Stomach (tissue), 19 donors: ENCODE measurements at places on chromosomes 1 and 21. TPM values are rescaled to one million over a fixed set of nuclear protein-coding genes. Genes with fewer than 3 reads are reported as not detected.

DNA sequence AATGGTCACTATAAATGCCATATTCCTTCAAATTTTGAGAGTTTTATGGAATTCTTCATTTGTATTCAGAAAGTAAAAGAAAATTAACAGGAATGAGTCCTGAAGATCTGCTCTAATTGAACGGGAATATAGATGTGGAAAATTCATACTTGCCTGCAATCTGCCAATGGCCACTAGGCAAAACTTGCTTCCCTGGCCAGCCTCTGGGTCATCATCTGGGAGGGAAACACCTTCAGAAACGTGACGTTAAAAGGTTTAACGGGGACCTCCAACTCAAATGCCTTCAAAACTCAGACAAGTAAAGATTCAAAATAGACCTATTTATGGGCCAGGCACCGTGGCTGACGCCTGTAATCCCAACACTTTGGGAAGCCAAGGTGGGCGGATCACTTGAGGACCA lies 21.7 kb upstream of the CTSK start:
- H3K27ac ChIP-seq: no peak overlapping the region
- no peaks in the 10 kb centered on the region for H3K27me3 ChIP-seq
- no peaks in the 10 kb centered on the region for H3K4me1 ChIP-seq
- DNase-seq: no peak
- no peak overlapping the region for H3K4me3 ChIP-seq

Gene SPRR4
- total RNA-seq: not detected

DNA sequence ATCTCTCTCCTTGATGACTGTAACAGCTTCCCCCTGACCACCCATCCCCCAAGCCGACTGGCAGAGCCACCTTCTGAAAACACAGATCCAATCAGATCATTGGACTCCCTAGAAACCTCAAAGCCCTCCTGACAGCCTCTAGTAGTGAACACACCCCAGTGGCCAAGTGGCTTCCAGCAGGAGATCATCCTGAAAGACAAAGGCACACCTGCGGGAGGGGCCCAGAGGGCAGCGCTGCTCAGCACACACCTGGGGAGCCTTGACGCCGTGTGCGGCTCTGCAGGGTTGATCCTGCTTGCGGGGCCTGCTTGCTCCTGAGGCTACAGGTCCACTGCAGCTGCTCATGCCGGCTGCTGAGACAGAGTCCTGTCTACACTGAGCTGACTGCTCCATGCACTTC lies 41.5 kb downstream of the SLC66A1 start:
- peaks cover 22% of the 10 kb centered on the region for H3K4me1 ChIP-seq
- H3K4me3 ChIP-seq: no peak overlapping the region
- DNase-seq: no peak
- peak overlapping the region; percentile 33 for H3K27ac ChIP-seq
- H3K27me3 ChIP-seq: no peaks in the 10 kb centered on the region
- H3K36me3 ChIP-seq: peaks cover 62% of the 10 kb centered on the region

GRCh38 chr1:169872906-169873305 lies 20.8 kb downstream of the SCYL3 start:
- peaks cover 99% of the 10 kb centered on the region for H3K36me3 ChIP-seq
- no peaks in the 10 kb centered on the region for H3K4me1 ChIP-seq
- H3K27me3 ChIP-seq: no peaks in the 10 kb centered on the region
- no peak overlapping the region for H3K27ac ChIP-seq
- H3K4me3 ChIP-seq: no peak overlapping the region

- H3K27ac ChIP-seq: no peak overlapping the region
- H3K27me3 ChIP-seq: no peaks in the 10 kb centered on the region
- H3K4me3 ChIP-seq: no peak overlapping the region
- DNase-seq: no peak
- no peaks in the 10 kb centered on the region for H3K4me1 ChIP-seq
- H3K36me3 ChIP-seq: no peaks in the 10 kb centered on the region
Measured at GRCh38 chr1:89143484-89143883, 17.6 kb upstream of the GBP2 start.

Gene USH2A
- 0.37 TPM for total RNA-seq

GRCh38 chr21:31161157-31161556 lies 122.9 kb upstream of the KRTAP19-8 start:
- no peak overlapping the region for H3K27ac ChIP-seq
- H3K4me1 ChIP-seq: peaks cover 4% of the 10 kb centered on the region
- H3K4me3 ChIP-seq: no peak overlapping the region
- no peaks in the 10 kb centered on the region for H3K27me3 ChIP-seq

DNA sequence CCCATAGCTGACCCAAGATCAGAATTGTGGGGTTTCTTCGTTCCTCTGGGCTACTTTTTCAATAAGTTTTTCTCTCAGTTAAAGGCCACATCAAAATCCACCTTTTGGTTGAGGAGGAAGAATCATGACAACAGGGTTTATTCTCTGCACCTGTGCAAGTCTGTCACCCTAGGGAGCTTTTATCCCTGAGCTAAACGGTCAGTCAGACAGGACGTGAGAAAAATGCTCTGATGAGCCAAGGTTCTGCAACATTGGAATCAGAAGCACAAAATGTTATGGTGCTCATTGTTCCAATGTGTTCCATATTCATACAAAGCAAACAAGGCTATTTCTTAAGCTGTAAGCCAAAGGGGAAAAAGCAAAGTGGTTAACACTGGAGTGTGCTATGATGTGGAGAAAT lies 7.4 kb upstream of the ERICH3 start:
- H3K27me3 ChIP-seq: no peaks in the 10 kb centered on the region
- H3K36me3 ChIP-seq: no peaks in the 10 kb centered on the region
- DNase-seq: no peak
- no peaks in the 10 kb centered on the region for H3K4me1 ChIP-seq
- H3K4me3 ChIP-seq: no peak overlapping the region

Gene SMCP
- not detected for total RNA-seq

DNA sequence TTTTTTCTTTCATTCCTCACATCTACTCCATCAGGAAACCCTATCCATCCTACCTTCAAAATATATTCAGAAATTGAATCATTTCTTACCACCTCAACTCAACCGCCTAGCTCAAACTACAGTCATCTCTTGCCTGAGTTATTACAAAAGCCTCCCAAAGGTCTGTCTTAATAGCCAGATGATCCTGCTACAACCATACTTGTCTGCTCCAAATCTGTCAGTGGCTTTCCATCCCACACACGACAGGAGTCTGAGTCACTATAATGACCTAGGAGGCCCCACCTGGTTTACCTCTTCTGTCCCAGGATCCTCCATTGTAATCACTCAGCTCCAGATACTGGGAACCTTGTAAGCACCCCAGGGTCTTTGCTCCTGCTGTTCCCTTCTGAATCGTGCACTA lies 37.1 kb upstream of the IL12RB2 start:
- no peak overlapping the region for H3K4me3 ChIP-seq
- H3K4me1 ChIP-seq: no peaks in the 10 kb centered on the region
- no peak overlapping the region for H3K27ac ChIP-seq
- no peaks in the 10 kb centered on the region for H3K36me3 ChIP-seq
- no peaks in the 10 kb centered on the region for H3K27me3 ChIP-seq

DNA sequence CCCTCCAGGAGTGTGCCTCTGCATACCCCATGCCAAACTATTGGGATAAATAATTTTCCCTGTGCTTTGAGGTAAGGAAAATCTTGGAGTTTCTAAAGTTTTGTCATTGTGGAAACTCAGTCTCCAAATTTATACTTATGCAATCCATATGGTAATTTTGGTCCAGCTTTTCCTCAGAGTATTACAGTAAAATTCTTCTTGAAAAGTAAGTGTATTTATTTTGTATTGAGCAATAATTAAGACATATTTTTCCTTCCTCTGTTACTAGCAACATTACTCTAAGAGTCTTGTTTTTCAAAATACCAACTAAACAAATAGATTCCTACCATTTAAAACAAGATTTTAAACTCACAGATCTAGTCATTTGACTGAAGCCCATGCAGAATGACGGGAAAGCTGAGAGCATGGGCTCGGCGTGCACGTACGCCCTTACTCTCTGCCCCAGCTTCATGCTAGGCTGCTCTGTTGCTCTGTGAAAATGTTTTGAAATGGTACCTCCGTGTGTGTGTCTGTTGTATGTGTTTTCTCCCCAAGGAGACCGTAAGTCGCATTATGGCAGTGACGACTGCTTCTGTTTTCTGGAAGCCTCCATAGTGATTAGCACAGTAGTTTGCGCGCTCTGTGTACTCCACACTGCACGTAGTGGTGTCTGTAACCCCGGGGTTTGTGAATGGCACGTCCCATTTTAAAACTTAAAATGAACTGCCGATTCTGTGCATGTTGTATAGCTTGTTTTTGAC lies 165.3 kb downstream of the SDCCAG8 start:
- H3K27me3 ChIP-seq: no peaks in the 10 kb centered on the region
- no peaks in the 10 kb centered on the region for H3K36me3 ChIP-seq
- no peak for DNase-seq

Gene LDLRAD1
- not detected for total RNA-seq

Gene AGTRAP
- 4.1 TPM for total RNA-seq

DNA sequence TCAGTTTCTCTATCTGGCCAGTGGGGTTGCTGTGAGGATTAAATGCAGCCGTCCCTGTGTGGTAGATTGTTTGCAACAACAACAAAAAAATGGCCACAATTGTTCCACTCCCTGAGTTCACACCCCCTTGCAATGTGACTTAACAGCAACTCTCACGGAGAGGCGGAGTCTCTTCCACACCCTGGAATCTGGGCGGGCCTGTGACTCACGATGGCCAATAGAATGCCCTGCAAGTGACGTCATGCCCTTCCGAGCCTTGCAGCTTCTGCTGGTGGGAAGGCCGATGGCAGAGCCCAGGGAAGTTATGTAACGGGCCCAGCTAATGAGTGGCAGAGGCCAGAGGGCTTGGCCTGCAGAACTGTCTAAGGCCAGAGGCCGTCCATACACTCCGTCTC lies 87.9 kb downstream of the RIPK4 start:
- peaks cover 51% of the 10 kb centered on the region for H3K4me1 ChIP-seq
- no peak overlapping the region for H3K4me3 ChIP-seq
- no peaks in the 10 kb centered on the region for H3K36me3 ChIP-seq
- peaks cover 19% of the 10 kb centered on the region for H3K27me3 ChIP-seq

DNA sequence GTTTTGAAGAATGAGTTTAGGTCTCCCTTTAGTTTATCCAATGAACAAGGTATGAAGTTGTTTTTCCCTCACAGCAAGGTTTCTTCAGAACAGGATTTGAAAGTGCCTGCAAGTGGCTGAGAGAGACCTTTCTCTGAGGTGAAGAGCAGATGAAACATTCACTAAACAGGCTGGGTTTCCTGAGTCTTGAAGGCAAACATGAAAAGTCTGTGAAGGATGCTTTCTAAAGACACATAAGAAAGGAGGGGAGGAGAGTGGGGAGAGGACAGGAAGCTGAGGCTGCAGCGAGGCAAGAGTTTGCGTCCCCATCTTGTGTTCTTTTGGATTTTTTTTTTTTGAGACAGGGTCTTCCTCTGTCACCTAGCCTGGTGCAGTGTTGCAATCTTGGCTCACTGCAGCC lies 95.7 kb upstream of the SIM2 start:
- H3K36me3 ChIP-seq: no peaks in the 10 kb centered on the region
- H3K4me1 ChIP-seq: no peaks in the 10 kb centered on the region
- H3K27ac ChIP-seq: no peak overlapping the region
- no peak for DNase-seq

- no peak overlapping the region for H3K4me3 ChIP-seq
- H3K4me1 ChIP-seq: peaks cover 16% of the 10 kb centered on the region
- peak overlapping the region; percentile 26 for H3K27ac ChIP-seq
- no peaks in the 10 kb centered on the region for H3K36me3 ChIP-seq
- no peak for DNase-seq
- H3K27me3 ChIP-seq: no peaks in the 10 kb centered on the region
Measured at GRCh38 chr1:234887016-234887900, 241.4 kb downstream of the TOMM20 start.

DNA sequence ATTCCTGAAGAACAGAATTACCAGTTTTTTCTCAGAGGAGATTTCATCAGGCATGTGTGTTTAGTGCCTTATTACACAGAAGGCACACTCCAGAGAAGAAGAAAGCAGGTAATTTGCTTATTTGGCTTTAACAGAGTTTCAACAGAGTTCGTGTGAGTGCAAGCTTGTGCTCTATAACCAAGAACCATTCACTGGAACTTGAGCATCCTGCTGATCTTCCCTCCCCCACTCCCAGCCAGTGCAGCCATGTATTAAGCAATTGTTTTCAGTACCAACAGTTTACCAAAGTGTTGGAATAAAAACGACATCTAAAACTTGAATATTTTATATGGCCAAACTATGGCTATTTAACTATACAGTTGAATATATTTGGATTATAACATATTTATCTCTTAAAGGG lies 4.3 kb downstream of the MGST3 start:
- no peak overlapping the region for H3K27ac ChIP-seq
- peaks cover 5% of the 10 kb centered on the region for H3K36me3 ChIP-seq
- H3K27me3 ChIP-seq: no peaks in the 10 kb centered on the region
- no peak overlapping the region for H3K4me3 ChIP-seq

Gene CELA3B
- total RNA-seq: not detected

Gene LCA5L
- not detected for total RNA-seq

GRCh38 chr1:156433602-156434001 lies 64.6 kb downstream of the RHBG start:
- DNase-seq: no peak
- H3K27ac ChIP-seq: no peak overlapping the region
- H3K4me3 ChIP-seq: no peak overlapping the region
- peaks cover 18% of the 10 kb centered on the region for H3K4me1 ChIP-seq
- H3K36me3 ChIP-seq: no peaks in the 10 kb centered on the region

- no peak for DNase-seq
- H3K36me3 ChIP-seq: peaks cover 98% of the 10 kb centered on the region
- no peak overlapping the region for H3K4me3 ChIP-seq
- no peaks in the 10 kb centered on the region for H3K4me1 ChIP-seq
Measured at GRCh38 chr1:201145816-201146215, 8.5 kb downstream of the TMEM9 start.

Gene MOB3C
- 27.2 TPM for total RNA-seq

DNA sequence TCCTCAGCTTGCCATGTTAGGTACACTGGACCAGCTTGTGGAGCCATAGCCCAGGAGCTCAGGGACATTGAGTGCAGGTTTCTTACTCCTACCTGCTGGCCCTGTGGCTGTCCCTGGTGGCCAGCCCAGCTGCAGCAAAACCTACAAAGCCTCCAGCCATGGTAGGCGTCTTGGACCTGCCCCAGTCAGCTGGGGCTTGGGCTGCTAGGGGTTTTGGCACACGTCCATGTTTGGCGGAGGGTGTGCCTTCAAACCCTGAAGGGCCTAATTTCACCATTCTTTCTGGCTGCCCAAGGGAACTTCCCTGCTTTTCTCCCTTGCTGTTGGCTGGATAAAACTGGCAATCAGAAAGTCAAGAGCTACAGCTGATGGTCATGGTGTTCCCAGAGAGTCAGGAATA lies 25.4 kb downstream of the HMGCS2 start:
- peaks cover 16% of the 10 kb centered on the region for H3K4me1 ChIP-seq
- H3K4me3 ChIP-seq: no peak overlapping the region
- peak; percentile 31 for DNase-seq
- H3K36me3 ChIP-seq: peaks cover 46% of the 10 kb centered on the region

Gene TMIGD3
- not detected for total RNA-seq
